Fibroblast of gingiva (primary cell): ENCODE measurements at places on chromosomes 2 and 18.

DNA sequence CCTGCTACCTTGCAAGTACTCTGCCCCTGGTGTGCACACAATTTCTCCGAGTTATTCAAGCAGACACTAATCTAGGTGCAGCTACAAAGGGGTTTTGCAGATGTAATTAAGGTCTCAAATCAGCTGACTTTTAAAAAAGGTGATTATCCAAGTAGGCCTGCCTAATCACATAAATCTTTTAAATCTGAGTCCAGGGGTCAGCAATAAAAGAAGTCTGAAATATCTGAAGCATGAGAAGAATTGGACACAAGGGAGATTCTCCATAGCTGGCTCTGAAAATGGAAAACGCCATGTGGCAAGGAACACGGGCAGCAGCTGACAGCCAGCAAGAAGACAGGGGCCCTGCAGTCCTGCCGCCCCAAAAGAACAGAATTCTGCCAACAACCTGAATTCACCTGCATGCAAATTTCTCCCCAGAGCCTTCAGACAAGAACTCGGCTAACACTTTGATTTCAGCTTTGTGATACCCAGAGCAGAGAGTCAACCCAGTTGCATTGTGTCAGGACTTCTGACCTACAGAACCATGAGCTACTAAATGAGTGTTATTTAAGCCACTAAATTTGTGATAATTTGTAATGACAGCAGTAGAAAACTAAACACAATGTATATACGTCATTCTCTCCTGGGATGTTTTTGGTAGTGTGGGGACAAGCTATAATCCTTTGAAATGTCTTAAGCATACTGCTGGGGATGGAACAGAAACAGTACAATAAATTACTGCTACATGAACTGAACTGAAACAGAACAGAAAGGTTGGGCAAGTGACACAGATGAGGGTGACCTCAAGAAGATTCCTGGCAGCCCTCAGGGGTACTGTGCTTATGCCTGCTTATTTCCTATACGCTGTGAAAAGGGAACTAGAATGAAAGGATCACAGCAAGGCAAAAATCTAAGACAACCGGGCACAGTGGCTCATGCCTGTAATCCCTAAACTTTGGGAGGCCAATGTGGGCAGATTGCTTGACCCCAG lies 3.2 kb downstream of the INO80C start:
- DNase-seq, result no peak

DNA sequence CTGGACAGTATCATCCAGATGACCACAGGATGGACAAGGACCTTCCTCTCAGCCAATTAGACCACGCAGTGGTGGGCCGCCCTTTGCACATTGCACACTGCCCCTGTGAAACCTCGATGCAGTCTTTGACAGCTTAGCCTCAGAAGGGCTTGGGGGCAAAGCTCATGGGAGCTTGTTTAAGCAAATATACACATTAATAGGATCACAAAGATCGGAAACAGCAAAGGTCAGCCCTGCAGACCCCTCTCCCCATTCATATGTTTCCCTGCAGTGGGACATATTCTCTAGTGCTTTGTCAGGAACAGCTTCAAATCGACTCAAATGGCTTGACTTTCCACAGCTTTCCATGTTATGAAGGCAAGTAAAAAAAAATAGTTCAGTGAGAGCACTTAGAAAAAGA lies 189.6 kb upstream of the LYPD1 start:
- no peak for DNase-seq

DNA sequence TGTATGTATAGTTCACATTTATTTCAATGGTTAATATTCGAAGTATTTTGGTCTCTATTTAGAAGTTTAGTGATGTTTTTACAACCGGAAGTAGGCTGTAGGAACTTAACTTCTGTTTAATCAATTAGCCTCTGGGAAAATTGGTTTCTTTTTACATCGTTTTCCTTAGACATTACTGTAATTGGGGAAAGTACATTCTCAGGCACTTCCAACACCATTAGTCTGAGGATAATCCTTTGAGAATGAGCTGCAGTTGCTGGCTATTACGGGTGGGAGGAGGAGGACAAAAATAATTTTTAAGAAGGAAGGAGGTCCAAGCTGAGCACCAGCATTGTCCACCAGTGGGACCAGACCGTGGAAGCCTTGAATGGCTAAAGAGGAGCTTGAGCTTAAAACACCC lies 70.4 kb upstream of the ST3GAL5 start:
- DNase-seq, result no peak

DNA sequence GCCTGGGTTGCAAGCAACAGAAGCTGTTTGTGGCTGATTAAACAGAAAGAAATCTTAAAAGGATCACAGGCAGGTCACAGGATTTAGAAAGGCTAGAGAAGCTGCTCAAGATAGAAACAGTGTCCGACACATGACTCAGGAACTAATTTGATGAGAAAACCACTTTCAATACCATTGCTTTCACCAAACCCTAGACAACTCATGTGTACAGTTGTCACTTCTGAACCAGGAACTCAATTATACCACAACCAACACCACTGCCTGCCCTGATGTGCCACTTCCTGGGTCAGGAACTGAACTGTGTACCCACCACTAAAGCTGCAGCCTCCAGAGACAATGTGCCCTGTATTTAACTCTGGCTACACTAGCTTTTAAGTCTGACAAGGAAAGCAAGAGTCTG lies 56.0 kb downstream of the TMEM247 start:
- DNase-seq, result no peak

- DNase-seq, result peak; percentile 54
These were observed 45.5 kb downstream of the DDX1 start for GRCh38 chr2:15636972-15637785.

- DNase-seq, result no peak
These were observed 11.6 kb downstream of the CROCC2 start for GRCh38 chr2:240917684-240918257.

GRCh38 chr2:131046918-131047652 lies 46.2 kb downstream of the FAM168B start:
- DNase-seq, result peak; percentile 43

DNA sequence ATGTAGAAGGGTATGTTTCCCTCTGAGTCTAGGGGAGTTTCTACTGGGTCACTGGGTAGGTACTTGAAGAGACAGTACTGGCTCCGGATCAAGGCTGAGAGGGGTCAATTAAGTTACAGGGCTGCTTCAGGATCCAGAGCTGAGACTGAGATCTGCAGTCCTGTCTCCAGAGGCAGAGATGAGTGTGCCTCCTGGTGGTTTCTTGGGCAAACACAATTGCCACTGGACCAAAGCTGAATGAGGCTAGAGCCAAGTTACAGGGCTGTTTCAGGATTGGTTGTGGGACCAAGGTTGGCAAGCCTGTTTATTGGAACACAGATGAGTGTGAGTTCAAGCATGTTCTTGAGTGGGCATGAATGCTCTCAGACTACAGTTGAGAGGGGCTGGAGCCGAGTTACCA lies 157.9 kb downstream of the ADCYAP1 start:
- DNase-seq, result no peak

DNA sequence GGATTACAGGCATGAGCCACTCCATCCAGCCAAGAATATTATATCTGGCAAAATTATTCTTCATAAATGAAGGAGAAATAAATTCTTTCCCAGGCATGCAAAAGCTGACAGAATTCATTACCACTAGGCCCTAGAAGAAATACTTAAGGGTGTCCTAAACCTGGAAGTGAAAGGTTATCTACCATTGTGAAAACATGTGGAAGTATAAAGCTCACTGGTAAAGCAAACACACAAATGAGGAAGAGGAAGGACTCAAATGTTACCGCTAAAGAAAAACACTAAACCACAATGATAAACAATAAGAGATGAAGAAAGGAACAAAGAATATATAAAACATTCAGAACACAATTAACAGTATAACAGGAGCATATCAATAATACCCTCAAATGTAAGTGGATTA lies 171.8 kb downstream of the CAMKMT start:
- no peak for DNase-seq

- DNase-seq, result no peak
These were observed 415.8 kb upstream of the ZEB2 start for GRCh38 chr2:144935736-144936135.

GRCh38 chr2:191215666-191216065 lies 29.5 kb upstream of the MYO1B start:
- no peak for DNase-seq

GRCh38 chr2:51781691-51782090 lies 749.8 kb upstream of the NRXN1 start:
- no peak for DNase-seq

DNA sequence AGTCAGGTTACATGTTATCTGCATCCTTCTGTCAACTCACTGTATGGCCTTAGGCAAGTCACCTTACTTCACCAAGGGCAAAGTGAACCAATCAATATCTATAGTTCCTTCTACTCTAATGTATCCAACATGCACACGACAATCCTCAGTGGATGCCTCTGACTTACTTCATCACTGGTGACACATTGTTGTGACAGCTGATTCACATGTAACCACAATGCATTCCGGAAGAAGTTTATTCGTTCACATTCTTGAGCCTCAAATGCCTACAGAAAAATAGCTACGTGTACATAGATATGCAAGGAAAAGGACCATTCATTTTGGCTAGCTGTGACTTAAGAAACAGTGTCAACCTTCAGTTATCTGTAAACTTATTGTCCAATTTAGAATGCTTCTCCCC lies 26.3 kb upstream of the EPG5 start:
- DNase-seq, result peak; percentile 76

- DNase-seq, result no peak
These were observed 37.0 kb downstream of the MAL start for GRCh38 chr2:95062242-95063085.

DNA sequence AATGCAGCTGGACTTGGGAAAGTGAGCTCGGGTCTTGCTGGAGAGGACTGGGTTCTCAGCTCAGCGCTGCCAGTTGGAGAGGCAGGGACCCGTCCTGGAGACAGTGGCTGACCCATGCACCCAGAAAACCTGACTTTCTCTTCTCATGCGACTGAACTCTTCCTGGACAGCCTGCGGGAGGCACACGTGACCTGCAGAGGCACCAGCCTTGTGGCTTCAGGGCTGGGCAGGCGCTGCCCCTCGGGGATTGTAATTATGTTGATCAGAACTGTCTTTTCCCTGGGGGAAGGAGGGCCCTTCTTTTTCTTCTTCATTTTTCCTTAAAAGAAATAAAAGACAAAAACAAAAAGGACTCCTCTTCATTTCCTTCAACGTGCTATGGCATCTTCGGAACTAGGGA lies 198.1 kb downstream of the VAPA start:
- no peak for DNase-seq

DNA sequence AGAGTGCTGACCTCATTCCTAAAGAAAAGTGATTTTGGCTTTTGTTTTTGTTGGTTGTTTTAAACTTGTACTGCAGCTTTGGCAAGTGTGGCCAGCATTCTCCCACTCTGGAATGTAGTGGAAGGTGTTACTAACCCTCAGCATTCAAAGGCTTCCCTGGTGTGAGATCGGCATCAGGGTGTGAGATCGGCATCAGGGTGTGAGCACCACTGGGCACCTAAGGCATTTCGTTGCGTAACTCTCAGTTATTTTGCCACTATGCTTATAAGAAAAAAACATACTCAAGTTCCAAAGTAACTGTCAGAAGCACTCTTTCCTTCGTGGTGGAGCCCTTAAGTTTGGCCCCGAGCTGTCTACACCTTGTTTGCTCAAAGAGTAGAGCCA lies 1.7 kb downstream of the CYBRD1 start:
- peak; percentile 66 for DNase-seq

DNA sequence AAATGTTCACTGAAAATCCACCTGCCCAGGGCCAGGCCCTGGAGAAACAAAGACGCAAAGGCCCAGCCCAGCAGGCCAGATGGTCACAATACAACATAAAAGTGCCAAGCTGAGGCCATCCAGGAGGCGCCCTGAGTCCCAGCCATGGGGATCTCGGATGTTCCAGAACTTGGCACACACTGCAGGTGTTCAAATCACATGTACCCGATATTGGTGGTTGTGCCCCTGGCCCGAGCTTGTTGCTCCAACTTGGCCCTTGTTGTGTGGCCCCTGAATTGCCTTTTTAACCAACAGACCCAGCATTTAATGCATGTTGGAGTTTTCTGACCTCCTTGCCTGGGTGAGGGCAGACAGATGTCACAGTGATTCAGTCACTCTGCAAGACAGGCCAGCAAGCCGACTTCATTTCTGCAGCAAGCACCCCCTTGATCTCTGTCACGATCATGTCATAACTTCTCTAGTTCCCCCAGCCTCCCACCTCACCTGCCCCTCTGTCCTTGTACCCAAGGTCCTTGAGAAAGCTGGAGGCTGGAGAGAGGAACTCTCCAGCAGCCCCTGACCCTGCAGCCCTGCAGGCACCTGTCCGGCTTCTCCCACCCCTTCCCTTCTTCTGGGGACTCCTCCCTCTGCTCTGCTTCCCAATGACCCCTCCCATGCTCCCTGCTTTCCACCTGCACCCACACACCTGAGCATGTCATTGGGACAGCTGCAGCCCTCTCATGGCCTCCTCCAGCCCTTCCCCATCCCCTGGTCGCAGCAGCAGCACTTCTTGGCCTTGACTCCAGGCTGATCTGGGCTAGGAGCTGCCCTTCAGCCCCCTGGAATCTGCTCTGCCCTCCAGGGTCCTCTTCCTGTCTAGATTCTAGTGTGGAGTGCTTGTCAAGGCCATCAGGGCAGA lies 9.1 kb downstream of the NGEF start:
- DNase-seq, result no peak

DNA sequence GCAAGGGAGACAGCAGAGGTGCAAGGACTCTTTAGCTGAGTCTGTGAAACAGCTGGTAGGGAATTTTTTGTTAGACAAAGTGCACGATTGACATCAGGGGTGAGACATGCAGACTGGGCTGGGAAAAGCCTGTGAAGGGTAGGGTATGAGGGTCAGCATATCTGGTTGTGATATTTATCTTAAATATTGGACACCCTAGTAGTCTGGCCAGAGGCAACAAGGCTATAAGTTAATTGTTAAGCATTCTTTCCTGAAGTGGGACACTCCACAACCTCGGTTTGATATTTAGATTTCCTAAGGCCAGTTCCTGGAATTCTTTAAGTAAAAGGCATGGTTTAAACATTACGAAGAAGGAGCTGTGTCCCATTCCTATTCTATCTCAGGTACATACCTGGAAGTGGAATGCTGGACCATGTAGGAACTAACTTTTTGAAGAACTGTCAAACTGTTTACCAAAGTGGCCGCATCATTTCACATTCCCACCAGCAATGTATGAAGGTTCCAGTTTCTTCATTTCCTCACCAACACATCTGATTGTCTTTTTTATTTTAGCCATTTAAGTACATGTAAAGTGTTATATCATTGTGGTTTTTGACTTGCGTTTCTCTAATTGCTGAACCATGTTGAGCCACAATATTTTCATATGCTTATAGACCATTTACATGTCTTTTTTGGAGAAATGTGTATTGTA lies 22.5 kb downstream of the EHBP1 start:
- DNase-seq, result no peak

DNA sequence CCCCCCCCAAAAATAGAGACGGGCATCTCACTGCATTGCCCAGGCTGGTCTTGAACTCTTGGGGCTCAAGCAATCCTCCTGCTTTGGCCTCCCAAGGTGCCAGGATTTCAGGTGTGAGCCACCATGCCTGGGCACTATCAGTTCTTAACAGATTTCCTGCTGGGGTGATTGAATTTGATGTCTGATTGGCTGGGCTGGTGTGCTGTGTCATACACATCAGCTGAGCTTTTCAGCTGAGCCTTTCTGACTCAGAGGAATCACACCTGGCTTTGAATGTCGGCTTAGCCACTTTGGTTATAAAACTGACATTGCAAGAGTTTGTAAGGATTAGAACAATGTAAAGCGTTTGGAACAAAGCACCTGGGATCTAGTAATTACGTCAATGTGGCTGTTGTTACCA lies 18.9 kb downstream of the NCAPH start:
- no peak for DNase-seq
